Tongue (tissue), 3 donors: ENCODE measurements at places on chromosomes 16 and 17. TPM values are rescaled to one million over a fixed set of nuclear protein-coding genes. Genes with fewer than 3 reads are reported as not detected.

CCT6B gene
- 2.7 TPM for total RNA-seq

PPY gene
- total RNA-seq = not detected

FBXW10B gene
- 1.6 TPM for total RNA-seq

MAP2K3 gene
- 27.2 TPM for total RNA-seq

ABCC11 gene
- total RNA-seq = 0.41 TPM

NRN1L gene
- total RNA-seq = not detected

SLC47A2 gene
- total RNA-seq = 1.5 TPM

HOXB1 gene
- not detected for total RNA-seq

KCNG4 gene
- not detected for total RNA-seq

NPIPB8 gene
- total RNA-seq = 0.21 TPM

TNS4 gene
- total RNA-seq = 10.4 TPM

GP1BA gene
- not detected for total RNA-seq

BIRC5 gene
- total RNA-seq = 20.1 TPM

KRTAP2-1 gene
- total RNA-seq = not detected

ASGR1 gene
- 0.21 TPM for total RNA-seq

SDR42E2 gene
- total RNA-seq = not detected

PTX4 gene
- total RNA-seq = 1.5 TPM

C16orf89 gene
- total RNA-seq = 5.3 TPM

SLFN13 gene
- total RNA-seq = 6.2 TPM

CACNA1G gene
- total RNA-seq = 10.4 TPM

EVPLL gene
- 3.5 TPM for total RNA-seq

KIF19 gene
- total RNA-seq = 2.5 TPM

TPSD1 gene
- 0.51 TPM for total RNA-seq

BOLA2 gene
- total RNA-seq = 8.6 TPM

TMEM92 gene
- not detected for total RNA-seq

PIK3R5 gene
- total RNA-seq = 1.5 TPM

SEPTIN1 gene
- total RNA-seq = not detected

SULT1A4 gene
- total RNA-seq = 2.3 TPM

SBK1 gene
- total RNA-seq = 8.7 TPM

FMNL1 gene
- total RNA-seq = 8.2 TPM

FKBP10 gene
- 84.5 TPM for total RNA-seq

HOXB8 gene
- not detected for total RNA-seq

NEUROD2 gene
- not detected for total RNA-seq

CCDC200 gene
- not detected for total RNA-seq

G6PC1 gene
- not detected for total RNA-seq

TNK1 gene
- total RNA-seq = 2.1 TPM

HOXB9 gene
- not detected for total RNA-seq

GLP2R gene
- total RNA-seq = 0.92 TPM

KRT15 gene
- total RNA-seq = 633 TPM
